Fibroblast of the aortic adventitia (primary cell): ENCODE measurements at places on chromosomes 7 and 10.
A peak's percentile ranks its signal among the peaks of the same experiment; 100 is the strongest.

DNA sequence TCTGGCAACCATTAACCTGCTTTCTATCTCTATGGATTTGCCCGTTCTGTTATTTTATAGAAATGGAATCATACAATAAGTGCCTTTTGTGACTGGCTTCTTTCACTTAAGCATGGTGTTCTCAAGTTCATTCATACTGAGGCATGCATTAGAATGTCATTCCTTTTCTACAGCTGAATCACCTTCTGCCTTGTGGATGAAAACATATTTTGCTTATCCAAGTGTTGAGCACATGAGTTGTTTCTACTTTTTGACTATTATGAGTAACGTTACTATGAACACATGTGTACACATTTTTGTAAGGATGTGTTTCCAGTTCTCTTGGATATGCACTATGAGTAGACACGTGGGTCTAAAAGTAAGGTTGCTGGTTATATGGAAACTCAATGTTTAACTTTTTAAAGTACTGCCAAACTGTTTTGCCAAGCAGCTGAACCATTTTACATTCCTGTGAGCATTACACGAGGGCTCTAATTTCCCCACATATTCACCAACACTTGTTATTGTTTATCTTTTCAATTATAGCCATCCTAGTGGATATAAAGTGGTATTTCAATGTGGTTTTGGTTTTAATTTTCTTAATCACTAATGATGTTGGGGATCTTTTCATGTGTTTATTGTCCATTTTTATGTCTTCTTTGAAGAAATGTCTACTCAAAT is 241.3 kb downstream of the FANK1 start:
- no peak for DNase-seq

- no peak for DNase-seq
These were observed 139.1 kb downstream of the MARCHF5 start for GRCh38 chr10:92430103-92430502.

GRCh38 chr10:113007343-113007771 is 57.3 kb downstream of the TCF7L2 start:
- no peak for DNase-seq

DNA sequence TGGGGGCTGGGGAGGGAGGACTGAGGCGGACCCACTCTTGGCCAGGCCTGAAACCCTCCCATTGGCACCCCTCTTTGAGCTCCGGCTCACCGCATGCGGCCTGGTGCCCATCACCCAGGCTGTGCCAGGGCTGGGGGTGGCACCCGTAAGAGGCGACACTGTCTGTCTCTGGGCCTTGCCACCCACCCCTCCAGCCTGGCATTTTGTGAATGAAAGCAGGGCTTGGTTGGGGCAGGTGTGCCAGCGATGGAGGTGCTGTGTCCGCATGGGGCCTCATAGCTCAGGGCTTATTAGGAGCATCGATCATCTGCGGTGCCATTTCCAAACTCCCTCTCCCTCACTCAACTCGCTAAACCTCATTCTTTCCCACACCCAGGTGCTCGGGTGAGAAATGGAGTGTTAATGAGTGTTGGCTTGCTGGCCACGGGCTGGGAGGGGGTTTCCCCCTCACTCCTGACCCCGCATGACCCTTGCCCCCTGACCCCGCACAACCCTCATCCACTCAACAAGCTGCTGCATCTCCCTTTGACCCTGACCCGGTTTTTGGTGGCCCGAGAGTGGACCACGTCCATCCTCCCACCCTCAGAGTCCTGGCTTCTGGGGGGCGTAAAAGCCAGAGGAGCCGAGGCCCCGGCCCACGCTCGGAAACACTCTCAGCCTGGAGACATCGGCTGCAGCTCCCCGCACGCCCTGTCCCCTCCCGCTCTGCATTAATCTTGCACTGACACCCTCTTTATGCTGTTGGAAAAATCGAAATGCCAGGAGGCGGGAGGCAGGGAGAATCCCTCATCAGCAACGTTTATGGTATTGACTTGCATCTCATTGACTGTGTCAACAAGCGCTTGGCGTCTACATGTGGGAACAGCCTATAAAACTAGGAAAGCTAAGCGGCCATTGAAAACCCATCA is 161.2 kb downstream of the DNAJB6 start:
- DNase-seq, result no peak

DNA sequence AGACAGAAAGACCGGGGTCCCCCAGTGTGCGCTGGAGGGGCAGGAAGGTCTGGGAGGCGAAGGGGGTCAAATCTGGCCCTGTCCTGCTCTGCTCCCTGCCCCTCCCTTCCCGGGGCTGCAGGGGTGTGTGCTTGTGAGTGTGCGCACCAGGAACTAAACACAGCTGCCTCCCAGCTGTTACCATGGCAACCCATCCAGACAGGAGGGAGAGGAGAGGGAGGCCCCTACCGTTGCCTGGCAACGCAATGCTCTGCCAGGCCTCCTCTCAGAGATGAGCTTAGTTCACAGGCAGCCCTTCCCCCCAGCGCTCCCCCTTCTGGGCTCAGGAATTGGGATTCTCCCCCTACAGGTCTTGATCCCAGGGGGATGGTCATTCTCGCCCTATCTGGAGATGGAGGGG is 6.1 kb downstream of the NYAP1 start:
- DNase-seq, result peak; percentile 86

- no peak for DNase-seq
These were observed 66.3 kb downstream of the MTERF1 start for GRCh38 chr7:91814189-91814588.

DNA sequence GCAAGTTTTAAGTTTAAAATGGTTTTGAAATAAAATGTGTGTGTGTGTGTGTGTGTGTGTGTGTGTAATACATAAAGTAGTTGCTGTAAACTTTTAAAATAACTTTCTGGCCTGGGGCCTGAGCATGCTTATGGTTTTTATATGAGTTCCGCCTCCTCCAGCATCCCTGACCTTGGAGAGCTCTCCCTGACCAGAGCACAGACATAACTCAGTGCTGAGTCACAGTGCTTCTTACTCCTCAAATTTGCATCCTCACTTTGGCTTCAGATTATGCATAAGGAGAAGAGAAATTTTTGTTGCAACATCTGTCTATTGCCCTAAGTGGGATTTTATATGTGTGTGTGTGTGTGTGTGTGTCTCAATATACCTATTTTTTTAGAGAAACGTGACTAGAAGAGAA is 200.8 kb downstream of the ELMO1 start:
- peak; percentile 28 for DNase-seq

GRCh38 chr7:155450970-155451801 is 6.7 kb upstream of the EN2 start:
- DNase-seq, result no peak

- DNase-seq, result no peak
These were observed 329.9 kb upstream of the CELF2 start for GRCh38 chr10:10687751-10688150.

DNA sequence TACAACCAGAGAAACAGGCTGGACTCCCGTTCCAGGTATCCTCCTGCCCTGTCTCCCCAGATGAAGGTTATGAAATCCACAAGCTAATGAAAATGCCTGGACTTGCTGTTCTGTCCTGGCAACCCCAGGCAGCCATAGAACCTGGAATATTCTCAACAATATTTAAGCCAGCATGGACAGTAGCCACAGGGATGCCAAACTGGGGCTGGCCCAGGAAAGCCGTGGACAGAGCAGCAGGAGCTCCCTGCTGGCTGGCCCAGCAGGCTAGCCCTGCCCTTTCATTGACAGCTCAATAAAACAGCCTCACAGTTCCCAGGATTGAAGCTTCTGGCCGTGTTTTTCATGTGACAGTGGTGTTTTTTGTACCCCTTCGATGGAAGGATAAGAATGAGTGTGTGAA is 230.6 kb downstream of the BMPER start:
- DNase-seq, result no peak

DNA sequence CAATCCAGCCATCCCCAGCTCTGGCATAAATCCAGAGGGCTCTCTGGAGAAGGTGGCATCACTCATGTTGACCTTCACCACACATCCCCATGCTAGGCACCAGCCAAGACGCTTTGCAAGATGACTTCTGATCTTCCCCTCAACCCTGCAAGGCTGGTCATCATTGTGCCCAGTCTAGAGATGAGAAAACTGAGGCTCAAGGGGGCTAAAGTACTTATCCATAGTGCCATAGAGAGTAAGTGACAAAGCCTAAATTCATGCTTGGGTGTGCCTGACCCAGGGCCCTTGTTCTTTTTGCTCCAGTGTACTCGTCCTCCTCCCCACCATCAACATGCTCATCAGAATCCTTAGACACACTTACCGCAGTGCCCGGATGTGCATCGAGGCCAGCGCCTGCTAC is 1.7 kb upstream of the C10orf105 start:
- no peak for DNase-seq

DNA sequence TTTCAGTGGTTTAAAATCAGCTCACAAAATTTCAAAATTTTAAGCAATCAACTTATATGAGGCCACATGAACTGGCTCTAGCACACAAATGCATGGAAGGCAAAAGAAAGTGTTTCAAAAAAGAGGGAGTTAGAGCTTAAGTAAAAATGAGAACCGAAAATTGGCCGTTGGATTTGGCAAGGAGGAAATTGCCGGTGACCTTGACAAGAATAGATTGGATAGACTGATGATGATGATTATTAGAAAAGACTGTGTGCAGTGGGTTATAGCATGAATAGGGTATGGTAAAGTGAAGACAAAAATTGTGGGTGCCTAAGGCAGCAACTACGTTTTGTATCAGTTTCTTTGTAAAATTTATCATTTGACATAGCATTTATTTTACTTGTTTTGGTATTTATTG is 175.7 kb downstream of the SEMA3D start:
- DNase-seq, result no peak

DNA sequence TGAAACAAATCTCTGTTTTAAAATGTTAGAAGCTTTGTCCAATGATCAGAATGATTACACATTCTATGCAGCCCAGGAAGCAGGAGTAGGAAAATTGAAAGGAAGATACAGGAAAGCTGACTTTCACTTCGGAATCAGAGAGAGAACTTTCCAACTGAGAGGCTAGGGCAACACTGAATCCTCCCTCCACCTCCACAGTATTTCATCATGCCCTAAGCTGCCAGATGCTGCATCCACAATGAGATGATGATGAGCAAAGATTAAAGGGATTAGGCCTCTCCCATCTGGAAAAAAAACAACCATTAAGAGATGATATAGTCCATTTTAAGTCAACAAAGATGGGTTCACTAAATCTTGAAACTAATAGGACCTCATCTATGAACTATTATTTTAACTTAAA is 215.6 kb downstream of the GPR37 start:
- DNase-seq, result no peak

DNA sequence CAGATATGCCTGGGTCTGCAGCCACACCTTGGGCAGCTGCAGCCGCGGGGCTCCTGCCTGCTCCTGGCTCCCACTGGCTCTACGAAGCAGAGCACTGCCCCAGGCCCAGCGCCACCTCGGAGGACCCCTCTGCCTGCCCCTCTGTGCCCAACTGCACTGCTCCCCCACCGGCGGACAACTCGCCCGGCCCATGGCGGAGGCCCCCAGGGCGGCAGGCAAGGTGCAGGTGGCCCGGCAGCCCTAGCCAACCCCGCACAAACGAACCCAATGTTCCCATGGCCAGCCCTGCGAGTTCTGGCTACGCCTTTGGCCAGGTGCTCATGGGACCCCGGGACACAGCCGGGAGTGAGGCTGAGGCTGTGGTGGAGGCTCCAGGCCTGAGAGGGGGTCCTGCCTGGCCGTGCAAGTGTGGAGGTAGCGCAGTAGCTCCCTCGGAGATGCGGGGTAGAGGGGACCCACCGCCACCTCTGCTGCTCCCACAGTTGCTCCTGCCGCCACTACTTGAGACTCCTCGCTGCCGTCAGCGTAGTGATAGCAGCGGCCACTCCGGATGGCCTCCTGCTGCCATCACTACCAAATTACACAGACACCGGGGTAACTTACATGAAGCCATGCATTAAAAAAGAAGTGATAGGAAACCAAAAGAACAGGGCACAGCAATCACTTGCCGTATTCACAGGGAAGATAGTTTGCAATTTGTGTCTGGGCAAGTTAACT is 97.3 kb upstream of the SP4 start:
- DNase-seq, result no peak

GRCh38 chr10:6530211-6530840 is 49.8 kb downstream of the PRKCQ start:
- no peak for DNase-seq

GRCh38 chr7:116439841-116440549 is 59.5 kb upstream of the CAV2 start:
- peak; percentile 78 for DNase-seq

DNA sequence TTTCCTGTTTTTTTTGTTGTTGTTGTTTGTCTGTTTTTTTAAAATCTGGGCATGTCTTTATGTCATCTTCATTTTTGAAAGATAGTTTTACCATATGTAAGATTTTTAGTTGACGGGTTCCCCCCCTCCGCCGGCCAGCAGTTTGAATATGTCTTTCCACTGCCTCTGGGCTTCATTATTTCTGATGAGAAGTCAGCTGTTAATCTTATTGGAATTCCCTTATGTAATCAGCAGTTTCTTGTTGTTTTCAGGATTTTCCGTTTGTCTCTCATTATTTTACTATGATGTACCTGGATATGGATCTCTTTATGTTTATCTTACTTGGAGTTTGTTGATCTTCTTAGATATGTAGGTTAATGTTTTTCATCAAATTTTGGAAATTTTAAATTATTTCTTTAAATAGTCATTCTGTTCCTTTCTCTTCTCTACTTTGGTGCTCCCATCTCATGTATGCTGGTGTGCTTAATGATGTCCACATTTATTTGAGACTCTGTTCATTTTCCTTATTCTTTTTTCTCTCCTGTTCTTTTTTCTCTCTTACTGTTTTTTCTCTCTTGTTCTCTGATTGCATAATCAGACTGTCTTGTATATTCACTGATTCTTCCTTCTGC is 9.7 kb downstream of the EXOC6 start:
- no peak for DNase-seq

DNA sequence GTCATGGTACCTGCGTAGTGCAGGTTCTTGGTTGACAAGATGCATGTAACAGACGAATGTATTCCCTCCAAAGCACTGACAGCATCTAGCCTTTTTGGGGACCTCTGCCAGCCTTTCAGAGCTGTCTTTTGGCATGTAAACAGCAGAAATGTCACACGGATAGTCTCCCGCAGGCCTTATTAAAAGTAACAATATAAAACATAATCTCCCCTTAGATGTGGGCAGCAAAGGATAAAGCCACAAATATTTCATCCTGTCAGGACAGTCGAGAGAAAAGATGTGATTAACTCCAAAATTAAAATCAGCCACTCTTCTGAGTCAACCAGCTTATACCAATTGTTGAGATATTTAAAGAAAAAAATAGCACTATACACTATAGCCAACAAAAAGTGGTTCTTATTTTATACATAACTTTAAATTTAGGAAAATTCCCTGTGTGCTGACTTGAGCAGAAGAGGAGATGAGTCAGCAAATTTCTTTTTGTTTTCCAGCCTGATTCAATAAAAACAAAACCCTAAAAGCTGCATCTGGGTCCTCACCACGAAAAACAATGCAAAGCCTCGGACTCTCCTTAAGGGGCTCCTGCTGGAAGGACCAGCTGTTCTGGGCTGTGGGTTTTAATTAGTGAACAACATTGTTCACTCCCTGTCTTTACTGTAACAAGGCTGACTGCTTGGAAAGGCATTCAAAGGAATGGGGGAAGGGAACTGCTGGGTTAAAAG is 240.2 kb downstream of the ADAM12 start:
- DNase-seq, result peak; percentile 79

- no peak for DNase-seq
These were observed 2.0 kb downstream of the RELN start for GRCh38 chr7:103987451-103987850.

GRCh38 chr10:8661886-8662285 is 607.4 kb downstream of the GATA3 start:
- DNase-seq, result no peak
